ENCODE measurements at places on chromosomes 2 and 18. TPM values are rescaled to one million over a fixed set of nuclear protein-coding genes. Genes with fewer than 3 reads are reported as not detected.
A peak's percentile ranks its signal among the peaks of the same experiment; 100 is the strongest.

DNA sequence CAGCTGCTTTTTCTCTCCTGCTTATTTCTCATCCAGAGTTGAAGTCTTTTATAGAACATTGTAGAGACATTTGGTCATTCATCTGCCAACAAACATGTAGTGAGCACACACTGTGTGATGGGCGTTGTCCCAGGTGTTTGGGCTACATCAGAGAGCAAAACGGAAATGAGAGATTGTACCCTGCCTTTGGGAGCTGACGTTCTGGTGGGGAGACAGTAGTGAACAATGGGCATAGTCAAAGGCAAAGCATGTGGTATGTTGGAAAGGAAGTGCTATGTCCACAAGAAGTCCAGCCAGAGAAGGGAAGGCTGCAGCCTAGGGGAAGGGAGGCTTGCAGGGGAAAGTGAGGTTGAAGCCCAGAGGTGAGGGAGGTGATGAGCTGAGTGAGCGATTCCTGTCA, 78.1 kb downstream of the PIEZO2 start:
- no peak for DNase-seq

Gene PROKR1
- 0.28 TPM for total RNA-seq

DNA sequence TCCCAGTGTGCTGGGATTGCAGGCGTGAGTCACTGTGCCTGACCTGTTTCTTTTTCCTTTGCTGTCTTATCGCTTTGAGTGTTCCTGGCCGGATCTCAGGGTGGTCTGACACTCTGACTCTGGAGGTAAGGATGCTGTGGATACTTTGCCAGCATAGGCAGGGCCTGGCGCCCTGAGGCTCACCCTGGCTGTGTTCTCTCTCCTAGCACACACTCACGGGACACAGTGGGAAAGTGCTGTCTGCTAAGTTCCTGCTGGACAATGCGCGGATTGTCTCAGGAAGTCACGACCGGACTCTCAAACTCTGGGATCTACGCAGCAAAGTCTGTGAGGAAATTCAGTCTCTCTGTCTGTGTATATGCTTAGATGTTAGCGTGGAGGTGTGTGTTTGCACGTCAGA, 18.0 kb upstream of the SAG start:
- DNase-seq = no peak

DNA sequence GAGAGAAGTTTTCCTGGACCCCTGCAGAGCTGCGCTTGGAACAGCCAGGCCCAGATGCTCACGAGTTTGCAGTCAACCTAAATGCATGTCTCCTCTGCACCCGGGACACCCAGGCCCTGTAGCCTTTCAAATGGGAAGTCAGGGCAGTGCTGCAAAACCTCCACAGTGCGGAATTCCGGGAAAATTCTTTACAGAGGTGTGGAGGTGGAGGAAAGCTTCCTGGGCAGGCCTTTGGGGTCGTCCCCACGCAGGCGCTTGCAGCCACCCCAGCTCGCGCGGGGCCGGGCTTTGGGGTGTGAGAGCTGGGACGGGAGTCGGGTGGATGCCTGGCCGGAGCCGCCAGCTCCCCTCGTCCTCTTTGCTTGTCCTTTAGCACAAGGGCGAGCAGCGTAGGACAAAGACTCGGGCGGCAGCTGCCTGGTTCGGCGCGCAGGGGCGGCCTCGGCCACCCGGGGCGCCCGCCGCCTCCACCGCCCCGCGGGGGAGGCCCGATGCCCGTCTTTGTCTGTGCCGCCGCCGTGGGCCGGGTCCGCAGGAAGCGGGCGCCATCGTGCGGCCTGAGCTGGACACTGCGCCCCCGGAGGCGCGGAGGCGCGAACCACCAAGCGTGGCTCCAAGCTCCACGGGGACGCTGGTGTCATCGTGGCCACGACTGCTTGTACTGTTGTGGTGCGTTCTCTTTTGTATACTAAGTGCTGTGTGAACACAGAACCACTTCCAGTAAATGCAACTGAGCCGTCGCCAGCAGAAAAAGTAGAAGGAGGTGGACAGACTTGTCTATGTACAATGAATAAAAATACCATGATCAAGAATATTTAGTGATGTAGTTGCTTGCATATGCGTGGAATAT, 28.2 kb upstream of the BCL11A start:
- DNase-seq = peak; percentile 74

- no peak for DNase-seq
Measured at GRCh38 chr18:70273021-70273420, 15.8 kb upstream of the SOCS6 start.

DNA sequence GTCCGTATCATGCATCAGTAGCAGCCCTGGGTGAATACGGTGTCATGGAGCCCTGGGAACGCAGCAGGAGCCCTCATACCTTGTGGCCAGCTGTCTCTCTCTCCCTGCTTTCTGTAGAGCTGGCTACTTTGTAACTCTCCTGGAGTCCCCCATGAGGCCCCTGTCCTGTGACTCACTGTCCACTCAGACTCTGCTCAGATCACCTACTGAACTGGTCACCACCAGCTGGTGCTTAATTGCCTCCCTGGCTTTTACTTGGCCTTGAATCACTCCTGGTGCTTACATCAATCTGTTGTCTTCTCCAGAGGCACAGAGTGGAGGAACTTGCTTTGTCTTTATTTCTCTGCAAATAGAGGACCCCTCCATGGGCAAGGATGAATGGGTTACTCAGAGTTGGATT, 172.7 kb downstream of the HRH4 start:
- no peak for DNase-seq

GRCh38 chr18:6382963-6383362, 31.7 kb downstream of the L3MBTL4 start:
- no peak for DNase-seq

DNA sequence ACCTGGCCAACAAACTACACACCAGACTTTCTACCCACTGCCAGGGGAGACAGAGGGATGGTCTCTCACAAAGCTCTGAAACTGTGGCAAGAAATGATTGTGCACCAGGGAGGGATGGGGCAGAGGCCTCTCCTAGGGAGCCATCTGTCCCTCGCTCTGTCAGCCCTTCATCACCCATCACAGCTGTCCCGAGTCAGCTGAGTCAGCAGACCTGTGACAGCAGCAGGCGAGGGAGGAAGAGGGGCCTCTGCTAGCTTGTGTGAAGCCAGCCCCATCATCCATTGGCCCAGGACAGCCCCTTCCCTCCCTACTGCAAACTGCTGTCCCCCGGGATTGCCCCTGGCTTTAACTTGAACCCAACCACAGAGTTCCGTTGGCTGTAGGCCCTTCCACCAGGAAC, 5.0 kb downstream of the SH2D6 start:
- DNase-seq = no peak

GRCh38 chr2:189709501-189710221, 35.2 kb downstream of the ANKAR start:
- no peak for DNase-seq

DNA sequence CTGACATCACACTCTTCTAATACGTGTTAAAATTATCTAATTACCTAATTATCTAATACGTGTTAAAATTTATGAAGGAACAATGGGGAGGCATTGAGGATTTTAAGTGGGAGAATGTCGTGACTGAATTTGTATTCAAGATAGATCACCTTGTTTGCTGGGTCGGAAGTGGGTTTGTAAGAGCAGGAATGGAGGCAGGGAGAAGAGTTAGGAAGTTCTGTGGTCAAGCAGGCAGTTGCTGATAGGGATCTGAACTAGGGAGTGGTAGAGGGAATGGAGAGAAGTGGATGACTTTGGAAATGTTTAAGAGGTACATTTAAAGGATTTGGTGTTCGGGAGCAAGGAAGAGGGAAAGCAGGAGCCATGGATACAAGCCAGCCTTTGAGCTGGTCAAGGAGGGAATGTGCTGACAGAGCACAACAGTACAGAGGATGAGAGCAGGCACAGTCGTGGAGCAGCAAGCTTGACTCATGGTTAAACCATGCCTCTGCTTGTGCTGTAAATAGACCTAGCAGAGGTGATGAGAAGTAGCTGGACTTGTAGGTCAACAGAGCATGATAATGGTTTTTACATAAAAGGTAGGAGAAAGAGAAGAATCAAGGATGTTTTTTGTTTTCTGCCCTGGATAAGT, 16.2 kb downstream of the IL18RAP start:
- no peak for DNase-seq

- no peak for DNase-seq
Measured at GRCh38 chr18:27094621-27095020, 90.5 kb downstream of the CHST9 start.

GRCh38 chr2:181441670-181442069, 15.5 kb upstream of the ITGA4 start:
- no peak for DNase-seq

DNA sequence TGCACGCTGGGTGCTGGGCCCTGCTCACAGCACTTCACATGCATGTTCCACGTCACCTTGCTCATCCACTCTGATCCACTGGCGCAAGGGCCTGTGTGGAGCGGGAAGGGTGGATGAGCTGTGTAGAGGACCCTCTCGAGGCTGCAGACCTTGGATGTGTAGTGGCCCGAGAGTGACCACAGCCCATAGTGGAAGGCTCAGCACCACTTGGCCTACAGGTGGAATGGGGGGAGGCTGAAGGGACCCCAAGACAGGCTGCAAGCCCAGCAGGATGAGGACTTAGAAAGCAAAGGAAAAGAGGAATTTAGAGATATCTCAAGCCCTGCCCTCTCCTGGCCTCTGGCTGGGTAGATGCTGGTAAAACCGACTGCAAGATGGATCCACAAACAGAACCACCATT, 175.9 kb upstream of the COPS8 start:
- no peak for DNase-seq

DNA sequence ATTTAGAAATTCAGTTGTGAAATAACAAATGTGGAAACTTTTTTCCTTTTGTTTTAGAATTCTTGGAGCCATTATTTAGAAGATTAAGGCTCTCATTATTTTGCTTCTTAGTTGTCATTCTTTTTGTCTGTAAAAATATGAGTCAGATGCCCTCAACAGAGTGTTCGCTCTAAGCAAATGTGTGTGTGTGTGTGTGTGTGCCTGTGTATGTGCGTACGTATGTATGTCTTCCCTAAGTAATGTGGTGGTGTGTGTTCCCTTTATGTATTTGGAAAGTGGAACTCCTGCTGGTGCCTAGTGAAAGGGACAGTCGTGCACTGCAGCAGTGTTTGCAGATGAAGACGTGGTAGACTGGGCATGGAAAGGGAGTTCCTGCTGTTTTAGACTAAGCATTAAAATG, 27.5 kb downstream of the ZNF407 start:
- no peak for DNase-seq

GRCh38 chr18:45715212-45715780, 8.7 kb upstream of the SLC14A1 start:
- DNase-seq = no peak

- DNase-seq = no peak
Measured at GRCh38 chr2:241451840-241452506, 56.4 kb downstream of the STK25 start.

Gene EDAR
- total RNA-seq = not detected

GRCh38 chr2:3344897-3345296, 32.7 kb downstream of the EIPR1 start:
- no peak for DNase-seq

Gene RGPD8
- total RNA-seq = 23.1 TPM

Gene PASK
- total RNA-seq = 2.8 TPM

Gene C2orf80
- not detected for total RNA-seq

DNA sequence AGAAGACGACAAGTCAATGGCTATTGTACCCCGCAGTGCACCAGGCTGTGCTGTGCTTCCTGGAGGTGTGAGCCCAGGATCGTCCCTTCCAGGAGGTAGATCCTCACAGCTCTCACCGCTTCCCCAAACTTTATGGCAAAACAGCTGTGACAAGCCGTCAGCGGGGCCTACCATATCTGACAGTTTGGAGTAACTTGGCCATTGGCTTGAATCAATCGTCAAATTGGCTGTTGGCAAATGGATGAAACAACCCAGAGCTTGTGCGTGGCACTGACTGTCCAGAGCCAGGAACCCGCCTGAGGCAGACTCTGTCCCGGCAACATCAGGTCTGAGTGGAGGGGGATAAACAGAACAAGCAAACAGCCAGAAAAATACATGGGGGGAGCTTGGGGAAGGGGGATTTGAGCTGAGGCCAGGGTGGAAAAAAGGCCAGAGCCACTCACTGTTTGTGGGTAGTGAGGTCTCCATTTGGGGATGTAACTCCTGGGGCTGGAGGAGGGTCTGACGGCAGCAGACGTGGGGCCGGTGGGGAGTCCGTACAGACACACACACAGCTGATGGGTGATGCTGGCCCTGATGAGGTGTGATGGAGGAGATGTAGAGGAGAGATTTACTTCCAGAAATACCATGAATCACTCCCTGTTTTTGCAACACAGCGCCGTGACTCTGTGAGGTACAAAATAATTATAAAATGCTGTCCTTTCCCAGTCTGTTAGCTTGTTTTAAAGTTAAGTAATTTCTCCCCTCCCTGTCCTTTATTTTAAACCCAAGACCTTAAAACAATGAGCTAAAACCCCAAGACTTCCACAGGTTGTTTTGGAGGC, 174.8 kb downstream of the TWIST2 start:
- DNase-seq = peak; percentile 60

Gene ACVR1C
- total RNA-seq = 1.9 TPM

GRCh38 chr2:218881744-218882460, 1.2 kb downstream of the WNT10A start:
- DNase-seq = no peak

DNA sequence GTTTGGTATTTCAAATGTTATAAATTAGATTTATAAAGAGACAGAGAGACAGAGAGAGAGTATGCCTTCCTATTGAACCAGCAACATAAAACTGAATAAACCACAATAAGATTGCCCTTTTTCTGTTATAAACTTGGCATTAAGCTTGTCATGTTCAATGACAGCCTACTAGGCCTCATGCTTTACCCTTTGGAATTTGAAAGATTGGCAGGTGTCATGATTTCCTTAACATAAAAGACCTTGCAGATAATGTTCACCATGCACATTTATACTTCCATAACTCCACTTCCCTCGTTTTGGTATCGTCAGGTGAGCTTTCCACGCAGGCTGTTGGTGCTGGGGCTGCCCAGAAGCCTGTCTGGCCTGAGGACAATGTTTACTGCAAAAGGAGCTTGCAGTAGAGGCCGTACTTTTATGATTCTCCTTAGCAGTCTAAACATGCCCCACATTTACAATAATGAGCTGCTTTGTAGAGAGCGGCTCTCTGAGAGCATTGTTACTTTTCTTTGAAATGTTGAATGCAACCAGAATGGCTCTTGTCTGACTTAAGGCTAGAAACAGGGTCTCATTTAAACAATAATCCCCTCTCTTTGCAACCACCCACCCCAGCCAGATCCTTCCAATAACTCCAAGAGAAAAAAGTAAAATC, 379.1 kb upstream of the ATP5MC3 start:
- DNase-seq = no peak

GRCh38 chr18:12837747-12838146, 46.3 kb downstream of the PTPN2 start:
- no peak for DNase-seq

Gene KIF1A
- 6.7 TPM for total RNA-seq

Gene MEP1B
- total RNA-seq = not detected
